ENCODE measurements at places on chromosomes 7 and 10.

DNA sequence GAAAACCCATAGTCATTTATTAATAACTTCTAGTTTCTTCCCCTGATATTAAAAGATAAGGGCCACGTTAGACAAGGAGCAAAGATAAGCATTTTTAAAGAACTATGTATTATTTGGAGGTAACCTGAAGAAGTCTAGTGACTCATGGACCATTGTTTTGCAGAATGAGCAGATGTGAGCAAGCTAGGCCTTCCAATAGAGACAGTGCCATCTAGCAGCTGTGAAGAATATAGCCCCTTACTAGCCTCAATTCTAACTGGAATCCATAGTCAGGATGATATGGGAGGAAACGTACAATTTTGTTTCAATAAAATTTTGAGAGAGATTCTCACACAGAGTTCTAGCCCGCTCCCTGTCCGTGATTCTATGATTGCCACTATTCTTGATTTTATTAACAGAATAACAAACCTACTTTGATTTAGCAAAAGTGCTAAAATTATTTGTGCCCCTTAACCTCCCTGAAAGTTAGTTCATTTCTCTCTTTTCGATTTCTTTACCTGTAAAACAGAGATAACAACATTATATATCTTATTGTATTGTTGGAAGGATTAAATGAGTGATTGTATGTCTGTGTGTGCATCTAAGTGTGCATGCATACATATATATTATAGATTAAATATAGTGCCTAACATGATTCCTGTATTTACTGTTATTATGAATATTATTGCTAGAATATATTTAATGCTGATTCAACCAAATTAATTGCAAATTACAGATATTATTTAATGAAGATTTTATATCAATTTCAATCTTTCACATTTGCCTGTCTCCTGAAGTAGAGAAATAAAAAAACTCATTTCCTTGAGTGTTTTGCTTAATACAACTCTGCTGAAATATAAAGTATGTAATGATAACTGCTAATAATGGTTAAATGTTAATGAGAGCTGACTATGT is 22.7 kb downstream of the FAM237B start:
- DNase-seq = peak; percentile 30

DNA sequence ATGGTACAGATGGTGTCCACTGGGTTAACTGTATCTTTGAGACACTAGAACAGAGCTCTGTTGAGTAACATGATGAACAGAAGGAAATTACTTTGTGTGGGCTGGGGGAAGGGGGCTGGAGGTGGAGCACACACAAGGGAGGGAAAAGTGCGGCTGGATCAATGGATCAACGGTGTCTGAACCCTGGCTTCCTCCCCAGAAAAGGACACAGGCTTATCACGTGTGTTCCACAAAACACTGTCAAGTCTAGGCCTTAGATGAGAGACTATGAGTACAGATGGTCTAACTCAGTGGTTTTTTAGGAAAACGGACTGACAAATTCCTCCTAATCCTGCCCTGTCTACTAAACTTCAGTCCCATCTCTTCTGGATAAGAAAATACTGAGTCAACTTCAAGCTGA is 27.8 kb downstream of the HSPB1 start:
- no peak for DNase-seq

- no peak for DNase-seq
These were observed 63.3 kb upstream of the NANOS1 start for GRCh38 chr10:118966076-118966849.

- DNase-seq = no peak
These were observed 314.6 kb downstream of the C7orf25 start for GRCh38 chr7:42597300-42597699.

DNA sequence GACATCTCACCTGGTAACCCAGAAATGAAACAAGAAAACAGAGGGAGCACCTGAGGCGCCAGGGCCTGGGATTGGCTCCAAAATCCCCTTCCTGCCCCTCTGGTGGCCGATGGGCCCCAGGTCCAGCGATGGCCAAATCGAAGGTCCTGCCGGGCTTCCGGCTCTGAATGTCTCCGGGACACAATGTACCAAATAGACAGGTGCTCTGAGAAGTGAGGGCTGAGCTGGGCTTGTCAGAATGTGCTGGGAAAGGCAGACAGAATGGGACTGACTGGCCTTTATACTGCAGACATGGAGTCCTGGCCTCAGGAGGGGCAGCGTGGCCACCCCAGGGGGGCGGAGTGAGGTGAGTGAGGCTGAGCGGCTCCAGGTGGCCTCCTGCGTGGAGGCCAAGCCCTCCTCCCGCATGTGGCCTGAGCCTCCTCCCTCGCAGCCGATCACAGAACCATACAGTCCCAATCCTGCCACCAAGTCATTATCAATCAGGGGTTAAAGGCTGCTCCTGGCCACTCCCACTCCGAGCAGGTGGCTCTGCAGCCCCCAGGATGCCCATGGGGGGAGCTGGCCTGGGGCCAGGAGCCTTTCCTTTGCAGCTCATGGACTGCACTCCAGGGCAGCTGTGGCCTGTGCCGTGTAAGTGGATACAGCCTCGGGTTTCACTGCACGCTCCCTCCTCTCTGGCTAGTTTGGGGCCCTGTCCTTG is 185.5 kb downstream of the ADARB2 start:
- DNase-seq = no peak

DNA sequence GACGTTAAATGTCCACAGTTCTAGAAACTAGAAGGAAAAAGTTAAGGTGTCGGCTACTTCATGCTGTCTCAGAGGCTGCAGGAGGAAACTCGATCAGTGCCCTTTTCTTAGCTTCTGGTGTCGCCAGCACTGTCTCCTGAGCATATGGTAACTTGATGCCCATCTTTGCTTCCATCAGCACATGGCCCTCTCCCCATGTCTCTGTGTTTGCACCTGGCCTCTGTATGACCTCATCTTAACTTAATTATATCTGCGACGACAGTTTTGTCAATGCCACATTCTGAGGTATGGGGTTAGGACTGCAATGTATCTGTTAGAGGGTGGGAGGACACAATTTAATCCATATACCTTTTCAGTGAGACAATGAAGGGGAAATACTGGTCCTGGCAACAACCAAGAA is 449.9 kb downstream of the POM121L12 start:
- DNase-seq = no peak

- DNase-seq = peak; percentile 88
These were observed 50.5 kb upstream of the BMPER start for GRCh38 chr7:33854801-33855350.

GRCh38 chr10:33193701-33194521 is 140.6 kb downstream of the NRP1 start:
- DNase-seq = peak; percentile 48

DNA sequence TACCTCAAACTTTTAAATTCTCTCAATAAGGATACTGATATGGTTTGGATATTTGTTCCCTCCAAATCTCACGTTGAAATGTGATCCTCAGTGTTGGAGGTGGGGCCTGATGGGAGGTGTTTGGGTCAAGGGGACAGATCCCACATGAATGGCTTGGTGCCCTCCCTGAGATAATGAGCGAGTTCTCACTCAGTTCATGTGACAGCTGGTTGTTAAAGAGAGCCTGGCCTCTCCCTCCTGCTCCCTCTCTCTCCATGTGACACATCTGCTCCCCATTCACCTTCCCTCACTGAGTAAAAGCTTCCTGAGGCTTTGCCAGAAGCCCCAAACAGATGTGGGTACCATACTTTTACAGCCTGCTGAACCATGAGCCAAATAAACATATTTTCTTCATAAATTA is 19.2 kb downstream of the ABCB4 start:
- no peak for DNase-seq

DNA sequence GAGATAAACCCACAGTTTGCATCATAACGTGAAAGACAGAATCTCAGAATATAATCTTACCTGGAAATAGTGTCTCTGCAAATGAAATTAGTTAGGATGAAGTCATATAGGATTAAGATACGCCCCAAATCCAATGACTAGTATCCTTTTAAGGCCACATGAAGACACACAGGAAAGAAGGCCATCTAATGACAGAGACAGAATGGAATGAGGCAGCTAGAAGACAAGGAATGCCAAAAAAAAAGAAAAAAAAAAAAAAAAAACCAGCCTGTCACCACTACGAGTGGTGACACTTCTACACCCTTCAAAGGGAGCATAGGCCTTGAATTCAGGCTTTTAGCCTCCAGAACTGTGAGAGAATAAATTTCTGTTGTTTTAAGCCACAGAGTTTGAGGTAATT is 82.9 kb downstream of the HYCC1 start:
- DNase-seq = no peak

DNA sequence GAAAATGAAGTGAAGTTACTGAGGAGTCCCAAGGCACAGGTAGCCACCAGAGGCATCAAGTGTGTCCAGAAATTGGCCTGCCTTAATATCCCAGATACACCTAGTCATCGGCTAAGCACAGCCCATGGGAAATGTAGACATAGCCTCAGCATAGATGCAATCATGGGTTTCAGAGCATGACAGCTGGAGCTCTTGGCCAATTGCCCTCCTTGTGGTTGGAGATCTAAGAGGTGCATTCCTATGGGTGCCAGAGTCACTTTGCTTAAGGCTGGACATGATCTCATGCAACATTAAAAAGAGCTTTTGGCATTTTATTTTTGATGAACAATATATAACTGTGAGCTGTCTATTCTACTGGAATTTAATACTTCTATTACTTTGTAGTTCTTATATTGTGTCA is 758.0 kb upstream of the LRRTM3 start:
- peak; percentile 14 for DNase-seq

- DNase-seq = no peak
These were observed 542.3 kb upstream of the TPK1 start for GRCh38 chr7:145378197-145378596.

DNA sequence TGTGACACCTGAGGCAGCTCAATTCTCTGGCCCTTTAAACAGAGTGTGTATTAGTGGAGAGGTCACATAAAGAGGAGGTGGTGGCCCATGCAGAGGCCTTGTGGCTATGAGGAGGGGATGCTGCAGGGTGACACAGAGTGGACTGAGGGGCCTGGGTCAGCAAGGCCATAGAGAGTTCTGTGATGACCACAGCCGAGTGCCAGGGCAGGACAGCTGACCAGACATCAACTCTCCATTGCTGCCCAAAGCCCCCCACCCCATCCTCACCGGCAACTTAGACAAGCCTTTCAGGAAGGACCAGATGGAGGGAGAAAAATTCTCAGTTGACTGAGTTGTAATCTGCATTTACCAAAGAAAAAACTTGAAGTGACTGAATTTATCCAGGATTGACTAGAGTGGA is 378.1 kb downstream of the RPS24 start:
- DNase-seq = no peak

GRCh38 chr10:69774596-69774995 is 27.1 kb upstream of the COL13A1 start:
- no peak for DNase-seq

GRCh38 chr7:103989200-103989784 is at the start of gene RELN:
TSS of gene RELN (minus strand) at chr7:103989658. CDS start at chr7:103989356, 302 bp downstream.
- peak; percentile 19 for DNase-seq

DNA sequence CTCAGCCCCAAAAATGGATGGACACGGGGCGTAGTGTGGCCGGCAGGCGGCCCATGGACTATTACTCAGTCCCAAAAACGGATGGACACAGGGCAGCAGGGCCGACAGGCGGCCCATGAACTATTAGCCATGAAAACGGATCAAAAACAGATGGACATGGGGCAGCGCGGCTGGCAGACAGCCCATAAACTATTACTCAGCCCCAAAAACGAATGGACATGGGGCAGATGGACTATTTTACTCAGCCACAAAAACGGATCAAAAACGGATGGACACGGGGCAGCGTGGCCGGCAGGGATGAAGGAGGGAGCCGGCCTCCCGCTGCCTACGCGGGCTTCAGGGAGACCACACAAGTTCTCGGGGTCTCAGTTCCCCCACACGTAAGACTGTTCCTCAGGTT is 32.9 kb downstream of the GPER1 start:
- no peak for DNase-seq

- no peak for DNase-seq
These were observed 1377.4 kb downstream of the XPNPEP1 start for GRCh38 chr10:108545921-108546320.

- peak; percentile 26 for DNase-seq
These were observed 3.3 kb upstream of the MTERF1 start for GRCh38 chr7:91883676-91884362.

DNA sequence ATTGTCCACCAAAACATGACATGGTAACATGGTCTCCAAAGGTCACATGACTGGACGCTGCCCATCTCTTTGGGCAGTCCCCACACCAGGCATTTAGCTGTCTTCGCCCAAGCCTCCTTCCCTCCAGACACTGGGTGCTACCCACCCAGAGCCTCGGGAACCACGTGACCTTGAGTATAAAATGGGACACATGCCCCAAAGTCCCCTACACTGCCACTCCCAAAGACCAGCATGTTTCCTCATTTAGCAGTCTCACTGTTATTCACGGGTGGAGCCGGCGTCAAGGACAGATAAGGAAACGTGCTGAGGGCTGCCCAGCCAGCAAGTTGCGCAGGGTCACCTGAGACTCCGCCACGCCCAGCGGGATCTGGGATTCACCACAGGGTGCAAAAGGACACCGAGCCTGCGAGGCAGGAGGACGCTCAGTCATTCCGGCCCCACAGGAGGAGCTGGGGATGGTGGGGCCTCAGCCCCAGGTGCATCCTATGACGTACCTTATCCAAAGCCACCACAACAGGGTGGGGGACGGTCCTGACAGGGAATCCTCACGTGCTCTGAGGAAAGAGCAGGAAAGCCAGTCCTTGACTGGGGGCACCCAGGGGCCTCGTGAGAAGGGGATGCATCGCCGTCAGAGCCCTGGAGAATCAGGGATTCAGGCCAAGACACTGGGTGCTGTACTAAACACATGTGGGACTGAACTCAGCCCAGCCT is 226.9 kb downstream of the TNS3 start:
- no peak for DNase-seq

- DNase-seq = no peak
These were observed 123.1 kb upstream of the PITRM1 start for GRCh38 chr10:3295582-3296151.

DNA sequence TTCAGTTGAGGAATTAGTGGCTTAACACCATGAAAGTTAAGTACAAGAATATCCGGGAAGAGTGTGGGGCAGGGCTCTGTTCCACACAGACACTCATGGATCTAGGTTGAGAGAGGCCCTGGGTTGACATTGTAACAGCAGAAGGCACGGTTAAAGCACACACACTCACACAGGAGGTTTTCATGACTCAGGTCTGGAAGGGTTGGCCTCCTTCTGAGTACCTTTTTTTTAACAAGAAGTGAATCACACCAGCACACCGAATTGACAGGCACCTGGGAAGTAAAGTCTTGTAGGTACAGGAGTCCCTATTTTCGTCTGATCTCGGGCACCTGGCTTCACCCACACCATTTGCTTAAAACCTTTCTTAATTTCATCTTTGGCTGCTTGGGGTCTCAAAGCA is 509.4 kb upstream of the ADARB2 start:
- no peak for DNase-seq

DNA sequence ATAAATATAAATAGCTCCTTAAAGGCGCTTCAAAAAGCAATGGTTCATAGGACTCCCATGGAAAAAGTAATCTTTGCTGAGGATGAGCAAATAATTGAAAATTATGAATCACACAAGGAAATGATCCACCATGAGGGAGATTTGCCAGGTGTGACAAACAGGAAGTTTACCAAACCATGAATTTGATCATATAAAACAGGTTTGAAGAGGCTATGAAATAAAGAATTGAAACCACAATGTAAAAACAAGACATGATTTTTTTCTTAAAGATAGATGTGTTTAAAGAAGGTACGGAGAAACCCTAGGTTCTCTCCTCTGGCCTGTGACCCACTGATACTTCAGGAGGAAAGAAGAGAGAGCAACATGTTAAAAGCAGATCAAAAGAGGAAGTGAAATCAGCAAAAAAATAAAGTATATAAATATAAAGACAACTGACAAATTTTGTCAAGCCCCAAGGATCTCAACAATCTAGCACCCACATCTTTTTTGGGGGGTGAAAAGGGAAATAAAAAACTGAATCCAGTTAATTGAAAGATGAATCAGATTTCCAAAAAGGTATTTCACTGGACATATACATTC is 111.3 kb upstream of the ASAH2 start:
- DNase-seq = no peak

- peak; percentile 44 for DNase-seq
These were observed 219.7 kb upstream of the STK17A start for GRCh38 chr7:43363035-43363791.

Measured in mesenchymal stem cell (in vitro differentiated cells and primary cell).